NCI-H1417 (cell line): ENCODE measurements at places on chromosomes 6 and 20.
A peak's percentile ranks its signal among the peaks of the same experiment; 100 is the strongest.

- no peak for DNase-seq
Observed at GRCh38 chr6:107305391-107305790, 154.0 kb downstream of the PDSS2 start.

DNA sequence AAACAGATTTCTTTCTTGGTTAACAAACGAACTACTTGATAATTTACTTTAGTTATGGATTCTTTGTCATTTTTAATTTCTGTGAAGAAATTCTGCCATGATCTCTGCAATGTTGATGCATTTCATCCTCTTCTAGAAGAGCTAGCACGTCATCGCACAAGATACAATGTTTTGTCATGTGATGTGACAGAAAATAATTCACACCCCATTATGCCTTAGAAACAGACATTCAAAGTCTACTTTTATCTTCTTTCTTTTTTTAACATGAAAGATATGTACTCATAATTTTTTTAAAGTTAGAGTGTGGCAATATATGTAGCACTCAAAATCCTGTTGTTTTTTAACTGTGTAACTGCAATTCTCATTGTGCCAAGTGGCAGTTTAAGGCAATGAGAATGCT lies 39.6 kb upstream of the NELFCD start:
- DNase-seq: no peak

DNA sequence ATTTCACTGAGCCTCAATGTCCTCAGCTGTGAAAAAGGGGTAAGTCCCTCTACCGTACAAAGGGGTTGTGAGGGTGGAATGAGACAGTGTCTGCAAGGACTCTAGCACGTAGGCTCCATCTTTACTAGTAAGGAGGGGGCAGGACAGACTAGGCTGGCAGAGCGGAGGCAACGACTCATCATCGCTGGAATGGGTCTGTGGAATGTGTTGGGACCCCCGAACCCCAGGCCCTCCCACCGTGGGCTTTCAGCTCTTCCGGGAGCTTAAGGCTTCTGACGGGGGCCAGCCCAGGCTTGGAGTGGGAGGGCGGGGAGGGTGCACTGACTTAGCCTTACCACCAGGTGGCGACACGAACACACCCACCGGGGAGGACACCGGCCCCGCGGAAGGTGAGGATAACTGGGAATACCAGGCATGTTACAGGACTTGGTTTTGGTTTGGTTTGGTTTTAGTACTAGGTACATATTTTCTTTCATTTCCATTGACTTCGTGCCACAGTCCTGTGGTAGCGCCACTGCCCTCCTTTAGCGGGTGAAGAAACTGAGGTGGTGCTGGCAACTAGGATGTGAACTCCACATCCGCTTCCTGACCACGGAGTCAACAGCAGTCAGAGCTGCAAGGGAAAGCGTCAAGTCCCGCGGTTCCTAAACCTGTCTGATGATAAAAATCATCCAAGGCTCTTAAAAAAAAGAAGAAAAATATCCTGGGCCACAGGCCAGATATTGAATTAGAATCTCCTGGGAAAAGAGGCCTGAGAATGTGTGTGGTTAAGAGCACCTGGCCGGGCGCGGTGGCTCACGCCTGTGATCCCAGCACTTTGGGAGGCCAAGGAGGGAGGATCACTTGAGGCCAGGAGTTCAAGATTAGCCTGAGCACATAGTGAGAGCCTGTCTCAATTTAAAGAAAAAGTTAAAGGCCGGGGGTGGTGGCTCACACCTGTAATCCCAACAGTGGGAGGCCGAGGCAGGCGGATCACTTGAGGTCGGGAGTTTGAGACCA lies 10.3 kb upstream of the TULP1 start:
- DNase-seq: peak; percentile 64

GRCh38 chr6:53654745-53655240 lies 10.8 kb downstream of the KLHL31 start:
- no peak for DNase-seq

DNA sequence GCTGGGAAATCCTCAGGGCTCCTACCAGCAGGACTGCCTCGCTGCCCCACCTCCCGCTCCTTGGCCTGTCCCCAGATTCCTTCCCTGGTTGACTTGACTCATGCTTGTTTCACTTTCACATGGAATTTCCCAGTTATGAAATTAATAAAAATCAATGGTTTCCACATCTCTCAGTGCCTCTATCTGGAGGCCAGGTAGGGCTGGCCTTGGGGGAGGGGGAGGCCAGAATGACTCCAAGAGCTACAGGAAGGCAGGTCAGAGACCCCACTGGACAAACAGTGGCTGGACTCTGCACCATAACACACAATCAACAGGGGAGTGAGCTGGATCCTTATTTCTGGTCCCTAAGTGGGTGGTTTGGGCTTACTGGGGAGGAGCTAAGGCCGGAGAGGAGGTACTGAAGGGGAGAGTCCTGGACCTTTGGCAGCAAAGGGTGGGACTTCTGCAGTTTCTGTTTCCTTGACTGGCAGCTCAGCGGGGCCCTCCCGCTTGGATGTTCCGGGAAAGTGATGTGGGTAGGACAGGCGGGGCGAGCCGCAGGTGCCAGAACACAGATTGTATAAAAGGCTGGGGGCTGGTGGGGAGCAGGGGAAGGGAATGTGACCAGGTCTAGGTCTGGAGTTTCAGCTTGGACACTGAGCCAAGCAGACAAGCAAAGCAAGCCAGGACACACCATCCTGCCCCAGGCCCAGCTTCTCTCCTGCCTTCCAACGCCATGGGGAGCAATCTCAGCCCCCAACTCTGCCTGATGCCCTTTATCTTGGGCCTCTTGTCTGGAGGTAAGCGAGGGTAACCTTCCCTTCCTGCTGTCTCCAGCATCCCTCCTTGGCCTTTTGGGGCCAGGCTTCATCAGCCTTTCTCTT lies at the start of gene CFB:
Gene CFB, plus strand, starts transcription at position 589 of the 863 bp plus-strand sequence. Its CDS starts 127 bp downstream, at position 716.
- no peak for DNase-seq
